ENCODE measurements at places on chromosomes 7 and 10. TPM values are rescaled to one million over a fixed set of nuclear protein-coding genes. Genes with fewer than 3 reads are reported as not detected.

DNA sequence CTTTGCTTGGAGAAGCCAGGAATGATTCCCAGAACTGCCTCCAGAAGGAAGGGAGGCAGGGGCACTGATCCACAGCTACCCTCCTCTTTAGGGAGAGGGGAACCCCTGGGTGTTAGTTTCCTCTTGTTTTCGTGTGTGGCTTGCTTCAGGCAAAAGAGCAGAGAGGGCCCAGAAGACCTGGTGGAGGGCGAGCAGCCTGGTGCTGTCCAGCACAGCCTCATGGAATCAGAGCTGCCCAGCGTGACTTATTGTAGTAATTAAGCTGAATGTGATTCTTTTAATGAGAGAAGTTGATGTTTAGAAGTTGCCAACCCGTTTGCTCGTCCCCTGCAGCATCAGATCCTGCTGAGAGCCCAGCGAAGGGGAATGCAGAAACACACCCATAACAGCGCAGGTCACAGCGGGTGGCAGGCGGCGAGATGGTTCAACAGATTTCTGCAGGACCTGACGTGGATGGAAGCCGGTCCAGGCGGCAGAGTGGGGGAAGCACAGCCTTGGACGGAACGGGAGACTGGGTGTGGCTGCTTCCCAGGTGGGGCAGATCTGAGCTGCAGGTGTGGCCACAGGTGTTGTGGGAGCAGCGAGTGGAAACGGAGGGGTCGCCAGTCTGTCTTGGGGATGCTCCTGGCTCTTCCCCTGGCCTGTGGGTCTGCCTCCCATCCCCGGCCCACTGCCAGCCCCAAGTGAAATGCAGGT lies 53.7 kb upstream of the SHH start:
- no peak for DNase-seq

DNA sequence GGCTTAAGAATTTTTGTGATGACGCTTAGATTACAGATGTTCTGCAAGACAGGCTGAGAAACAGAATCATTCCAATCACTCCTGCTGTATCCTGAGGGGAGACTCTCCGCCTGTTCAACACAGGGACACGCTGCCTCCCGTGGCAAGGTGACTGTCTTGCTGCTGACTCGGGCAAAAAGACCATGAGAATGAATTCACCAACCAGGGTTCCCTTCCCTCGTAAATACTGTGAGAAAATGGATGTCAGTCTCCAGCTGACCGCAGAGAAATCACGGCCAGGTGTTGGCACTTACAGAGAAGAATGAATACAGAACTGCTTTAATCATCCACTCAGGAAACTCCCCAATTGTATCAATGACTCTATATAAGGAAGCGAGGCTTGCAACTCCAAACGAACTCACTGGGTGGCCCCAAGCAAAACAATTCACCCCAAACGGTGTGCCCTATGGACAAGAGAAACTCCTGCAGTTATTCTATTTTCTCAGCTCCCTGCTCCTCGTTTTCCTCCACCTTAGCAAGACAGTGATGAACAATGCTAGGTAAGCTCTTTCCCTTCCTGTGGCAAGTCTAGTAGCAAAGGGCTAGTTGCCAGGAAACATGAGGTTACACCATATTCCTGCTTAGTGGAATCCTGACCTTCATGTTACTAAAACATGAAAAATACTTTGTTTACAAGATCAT lies 22.8 kb downstream of the GNA12 start:
- no peak for DNase-seq

GRCh38 chr7:72919256-72919775 lies 5.6 kb upstream of the POM121 start:
- DNase-seq, result no peak

- no peak for DNase-seq
Observed at GRCh38 chr7:108188724-108189123, 58.6 kb upstream of the LAMB4 start.

GRCh38 chr7:115208710-115209560 lies 287.0 kb downstream of the MDFIC start:
- no peak for DNase-seq

- DNase-seq, result no peak
Observed at GRCh38 chr10:71075086-71075758, 137.1 kb upstream of the UNC5B start.

The SEC61A2 gene
- total RNA-seq, result 16.6 TPM

- no peak for DNase-seq
Observed at GRCh38 chr7:129947049-129947448, 5.7 kb downstream of the UBE2H start.
